Inflammatory macrophage (primary cell): ENCODE measurements at places on chromosomes 16 and 17.

DNA sequence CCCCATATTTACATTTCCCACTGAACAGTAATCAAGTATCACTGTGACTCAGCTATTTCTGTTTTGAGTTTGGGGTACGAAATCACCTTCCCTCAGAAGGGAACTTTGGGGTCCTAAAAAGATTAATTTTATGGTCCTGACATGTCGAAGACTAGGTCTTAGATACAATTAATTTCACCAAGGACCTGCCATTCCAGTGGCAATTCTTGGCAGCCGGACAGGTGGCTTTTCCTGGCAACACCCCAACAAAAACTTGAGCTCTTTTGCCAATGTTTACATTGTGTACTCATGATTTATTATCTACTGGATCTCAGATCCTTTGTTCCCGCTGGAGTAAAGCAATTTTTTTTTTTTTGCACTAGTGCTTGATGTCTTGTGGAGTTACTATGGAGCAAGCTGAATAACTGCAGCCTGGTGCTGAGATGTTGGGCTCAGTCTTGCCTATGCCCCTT is 14.4 kb downstream of the SLFN5 start:
- DNase-seq = no peak

DNA sequence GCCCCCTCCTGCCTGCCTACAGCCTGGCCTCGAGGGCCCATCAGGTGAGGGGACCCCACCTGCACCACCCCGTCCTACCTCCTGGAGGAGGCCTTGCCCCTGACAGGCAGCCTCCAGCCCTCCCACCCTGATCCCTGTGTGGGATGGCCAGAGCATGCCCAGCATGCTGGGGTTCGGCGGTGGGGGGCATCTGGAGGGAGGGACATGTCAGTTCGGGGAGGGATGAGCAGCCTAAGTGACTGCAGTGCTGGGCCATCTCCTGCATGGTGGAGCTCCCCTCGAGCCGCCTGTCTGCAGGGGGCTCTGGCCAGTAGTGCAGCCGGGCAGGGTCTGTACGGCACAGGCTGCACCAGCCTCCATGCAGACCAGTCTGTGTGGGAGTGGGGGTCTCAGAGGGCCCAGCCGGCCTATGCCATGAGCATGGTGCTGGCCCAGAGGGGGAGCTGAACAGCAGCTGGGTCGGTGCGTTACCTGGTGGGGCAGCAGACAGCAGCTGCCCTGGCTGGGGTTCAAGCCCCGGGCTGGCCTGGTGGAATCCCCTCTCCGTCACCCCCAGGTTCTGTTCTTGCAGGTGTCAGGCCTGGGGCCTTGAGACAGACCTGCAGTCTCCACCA is 4.0 kb upstream of the RNPS1 start:
- no peak for DNase-seq

DNA sequence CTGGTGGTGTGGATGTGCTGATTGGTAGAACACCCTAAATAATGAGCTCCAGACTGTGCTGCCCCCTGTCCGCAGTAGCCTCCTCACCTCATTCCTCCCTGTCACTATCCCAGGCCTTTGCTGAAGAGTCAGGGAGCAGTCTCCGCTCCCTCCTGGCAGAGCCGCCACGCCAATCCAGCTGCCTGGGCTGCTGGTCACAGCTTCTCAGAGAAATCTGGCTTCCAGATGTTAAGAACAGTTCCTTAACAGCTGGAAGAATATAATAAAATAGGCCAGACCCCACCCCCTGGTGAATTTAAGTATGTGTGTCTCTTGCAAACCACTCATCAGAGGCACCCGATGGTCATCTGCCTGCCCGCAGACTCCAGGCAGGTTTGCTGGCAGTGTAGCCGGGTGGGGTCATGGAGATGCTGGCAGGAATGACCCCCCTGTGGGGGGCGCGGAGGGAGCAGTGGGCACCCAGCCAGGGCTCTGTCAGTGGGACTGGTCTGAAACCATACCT is 161.0 kb downstream of the CCDC182 start:
- DNase-seq = no peak

DNA sequence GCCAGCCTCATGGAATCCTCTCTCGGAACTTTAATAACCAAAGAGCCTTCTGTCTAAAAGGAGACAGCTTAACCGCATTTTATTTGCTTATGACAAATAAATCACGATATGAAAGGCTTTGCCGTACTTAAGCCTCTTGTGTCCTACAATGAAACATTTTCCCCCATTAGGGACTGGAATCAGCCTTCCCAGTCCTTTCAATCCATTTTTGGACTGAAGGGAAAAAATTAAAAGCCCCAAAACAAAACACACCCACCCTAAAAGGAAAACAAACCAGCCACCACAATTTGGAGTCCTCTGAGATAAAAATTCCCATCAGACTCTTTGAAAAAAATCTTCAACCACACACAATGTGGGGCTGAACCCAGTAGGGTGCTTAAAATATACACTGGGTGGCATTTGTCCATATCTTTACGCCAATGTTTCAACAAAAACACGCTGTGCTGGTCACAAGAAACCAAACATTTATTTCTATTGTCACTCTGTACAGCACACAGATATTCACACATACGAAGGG is 3.0 kb downstream of the HOXB4 start:
- DNase-seq = no peak

GRCh38 chr17:58920773-58921172 is 165.1 kb downstream of the PPM1E start:
- DNase-seq = no peak

GRCh38 chr16:8552487-8553221 is 37.7 kb downstream of the TMEM114 start:
- no peak for DNase-seq

- no peak for DNase-seq
These were observed 62.2 kb downstream of the IQCK start for GRCh38 chr16:19780321-19780720.

DNA sequence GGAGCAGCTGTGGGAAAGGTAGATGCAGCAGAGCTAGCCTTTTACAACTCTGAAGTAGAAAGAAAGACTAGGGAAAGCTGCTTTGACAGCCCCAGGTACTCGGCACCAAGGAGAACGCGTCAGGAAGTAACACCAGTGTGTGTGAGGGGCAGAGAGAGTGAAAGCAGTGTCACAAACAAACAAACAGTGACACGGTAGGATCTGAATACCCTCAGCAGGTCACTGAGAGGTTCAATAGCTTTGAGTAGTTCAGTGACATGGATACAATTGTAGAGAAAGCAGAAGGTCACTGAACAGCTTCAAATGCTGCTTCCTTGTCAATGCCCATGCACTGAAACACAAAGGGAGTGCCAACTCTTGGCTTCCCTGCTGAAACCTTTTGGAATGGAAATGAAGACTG is 150.3 kb upstream of the C17orf78 start:
- no peak for DNase-seq

- DNase-seq = no peak
These were observed 782.4 kb upstream of the SOX9 start for GRCh38 chr17:71338396-71338795.

DNA sequence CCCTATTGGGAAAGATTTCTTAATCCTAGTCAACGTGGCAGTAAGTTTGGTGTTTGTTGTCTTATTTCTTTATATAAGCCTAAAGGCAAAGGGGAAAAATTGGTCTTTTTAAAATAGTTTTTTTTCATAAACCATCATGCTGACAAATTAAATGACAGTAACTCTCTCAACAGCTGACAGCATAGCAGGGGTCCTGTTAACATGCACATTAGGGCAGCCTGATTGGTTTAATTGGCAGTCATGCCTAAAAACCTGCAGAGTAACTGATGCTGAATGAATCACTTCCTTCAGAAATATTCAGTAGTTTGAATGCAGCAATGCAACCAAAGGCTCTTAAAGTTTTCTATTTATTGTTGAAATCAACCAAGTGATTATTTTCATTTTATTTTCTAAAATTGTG is 85.4 kb downstream of the ITFG1 start:
- no peak for DNase-seq

DNA sequence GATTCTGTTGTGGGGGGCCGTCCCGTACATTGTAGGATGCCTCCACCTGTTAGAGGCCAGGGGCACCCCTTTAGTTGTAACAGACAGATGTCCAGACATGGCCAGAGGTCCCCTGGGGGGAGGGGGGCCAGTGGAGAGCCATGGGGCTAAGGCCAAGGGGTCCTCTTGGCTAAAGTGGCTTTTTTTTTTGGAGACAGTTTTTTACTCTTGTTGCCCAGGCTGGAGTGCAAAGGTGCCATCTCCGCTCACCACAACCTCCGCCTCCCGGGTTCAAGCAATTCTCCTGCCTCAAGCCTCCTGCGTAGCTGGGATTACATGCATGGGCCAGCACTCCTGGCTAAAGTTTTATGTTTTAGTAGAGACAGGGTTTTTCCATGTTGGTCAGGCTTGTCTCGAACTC is 229.0 kb downstream of the CPPED1 start:
- DNase-seq = no peak

- DNase-seq = peak; percentile 64
These were observed 17.9 kb upstream of the SPN start for GRCh38 chr16:29644973-29645693.

DNA sequence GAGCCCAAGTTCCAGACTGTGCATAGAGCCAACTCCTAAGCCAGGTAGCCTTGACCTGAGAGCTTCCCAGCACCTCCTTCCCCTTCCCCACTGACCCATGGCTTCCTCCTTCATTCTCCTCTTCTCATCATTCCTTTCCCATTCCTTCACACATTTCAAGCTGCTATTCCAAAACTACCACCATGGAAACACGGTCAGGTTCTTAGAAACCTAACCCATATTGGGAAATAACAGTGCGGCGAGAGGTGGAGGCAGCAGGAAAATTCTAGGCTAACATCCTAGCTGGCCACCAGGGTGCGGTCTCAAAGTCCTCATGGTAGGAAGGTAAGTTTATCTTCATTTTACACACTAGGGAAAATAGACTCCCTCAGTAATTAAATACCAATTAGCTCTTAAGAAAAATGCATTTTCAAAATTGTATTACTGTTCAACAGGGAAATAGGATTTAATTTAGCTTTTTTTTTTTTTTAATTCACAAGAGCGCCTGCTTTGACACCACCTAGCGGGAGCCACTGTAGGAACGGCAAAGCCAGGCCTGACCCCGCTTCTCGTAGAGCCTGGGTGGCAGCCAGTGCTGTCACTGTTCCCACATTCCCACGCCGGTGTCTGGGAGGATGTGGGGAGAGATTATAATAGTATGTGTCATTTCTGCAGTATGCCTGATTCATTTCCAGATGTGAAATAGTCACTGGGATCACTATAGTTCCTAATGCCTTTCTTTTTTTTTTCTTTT is 14.0 kb upstream of the SPHK1 start:
- DNase-seq = no peak
